Stimulated activated CD8-positive, alpha-beta memory T cell treated with anti-CD3 and anti-CD28 coated beads, Interleukin-7, amount 100 ng/mL, for 1 hour (primary cell): ENCODE measurements at places on chromosomes 3 and 15.
A peak's percentile ranks its signal among the peaks of the same experiment; 100 is the strongest.

DNA sequence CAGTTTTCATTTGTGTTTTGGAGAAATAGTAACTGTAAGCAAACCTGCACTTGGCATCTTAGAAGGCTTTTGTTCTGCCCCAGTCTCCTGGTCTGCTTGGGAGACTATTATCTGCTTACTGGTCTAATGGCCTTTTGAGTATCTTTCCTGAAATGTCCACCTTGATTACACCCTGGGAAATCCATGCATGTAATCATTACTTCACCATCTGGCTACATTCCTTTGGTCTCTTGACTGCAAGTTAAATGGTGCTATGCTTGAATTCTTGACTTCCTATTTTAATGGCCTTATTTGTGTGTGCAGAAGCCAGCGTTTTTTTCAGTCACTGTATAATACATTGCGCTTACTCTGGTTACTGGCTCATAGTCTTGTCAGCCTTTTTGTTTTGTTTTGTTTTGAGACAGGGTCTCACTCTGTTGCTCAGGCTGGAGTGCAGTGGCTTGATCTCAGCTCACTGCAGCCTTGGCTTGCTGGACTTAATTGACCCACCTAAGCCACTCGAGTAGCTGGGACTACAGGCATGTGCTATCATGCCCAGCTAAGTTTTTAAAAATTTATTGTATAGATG, 30.0 kb downstream of the CHD2 start:
- no peak for DNase-seq

- DNase-seq = no peak
These were observed 82.1 kb upstream of the LRRFIP2 start for GRCh38 chr3:37256447-37256846.

DNA sequence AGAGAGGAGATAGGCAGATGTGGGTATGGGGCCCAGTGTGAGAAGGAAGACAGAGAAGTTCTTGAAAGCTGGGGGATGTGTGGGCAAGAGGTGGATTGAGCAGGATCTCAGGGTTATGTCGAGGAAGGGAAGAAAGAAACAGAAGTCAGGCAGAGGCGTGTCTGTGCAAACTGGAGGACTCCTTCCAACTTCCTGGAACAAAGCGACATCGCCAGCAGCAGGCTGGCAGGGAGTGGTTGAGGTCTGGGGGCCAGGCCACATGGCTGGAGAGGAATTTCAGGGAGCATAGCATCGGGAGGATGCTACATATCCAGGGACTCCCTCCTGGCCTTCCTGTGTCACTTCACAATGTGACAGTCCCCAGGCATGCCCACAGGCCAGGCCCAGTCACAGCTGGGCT, 42.9 kb upstream of the MYZAP start:
- DNase-seq = no peak

DNA sequence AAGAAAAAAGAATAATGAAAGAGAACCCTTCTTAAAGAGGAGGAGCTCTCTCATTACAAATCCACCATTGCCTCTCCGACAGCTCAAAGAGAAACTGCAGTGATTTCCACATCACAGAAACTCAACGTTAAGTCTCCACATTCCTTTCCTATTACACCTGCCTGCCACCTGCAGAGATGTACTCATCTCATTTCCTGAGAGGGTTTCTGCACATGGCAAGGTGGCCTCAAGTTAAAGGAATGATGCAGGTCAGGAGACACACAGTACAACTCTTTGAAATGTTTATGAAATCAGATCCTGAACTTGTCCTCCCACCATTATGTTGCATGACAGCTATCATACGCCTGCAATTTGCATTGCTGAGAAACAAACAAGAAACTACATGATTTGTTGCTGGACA, 458.4 kb upstream of the ADAMTS9 start:
- no peak for DNase-seq

- DNase-seq = no peak
These were observed 12.8 kb downstream of the RTP1 start for GRCh38 chr3:187210091-187210490.

GRCh38 chr3:109132801-109133473, 3.6 kb upstream of the C3orf85 start:
- no peak for DNase-seq

DNA sequence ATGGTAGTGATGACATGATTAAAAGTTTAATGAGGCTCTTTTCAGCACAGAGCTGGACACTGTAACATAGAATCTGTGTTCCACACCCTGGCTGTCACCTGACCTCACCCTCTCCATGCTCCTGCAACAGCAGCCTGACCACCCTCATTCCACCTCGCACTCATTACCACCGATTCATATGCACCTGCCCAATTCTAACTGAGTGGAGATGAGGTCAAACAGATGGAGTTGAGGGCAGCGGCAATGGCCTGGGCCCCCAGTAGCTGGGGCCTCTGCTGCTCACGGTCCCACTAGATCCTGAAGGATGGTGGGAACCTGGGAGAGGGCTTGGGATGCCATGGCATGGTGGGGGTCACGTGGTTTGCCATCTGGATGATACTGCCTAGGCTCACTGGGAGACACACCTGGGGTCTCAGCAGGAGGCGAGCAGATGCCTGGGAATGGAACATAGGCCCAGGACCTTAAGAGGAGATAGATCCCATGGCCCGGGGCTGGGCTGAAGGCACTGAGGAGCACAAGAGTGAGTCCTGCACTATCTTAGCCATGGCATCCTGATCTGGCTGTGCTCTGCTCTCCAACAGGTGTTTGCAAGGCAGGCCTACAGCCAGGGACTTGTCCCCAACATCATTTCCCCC, 1.3 kb downstream of the SCN5A start:
- no peak for DNase-seq

- no peak for DNase-seq
These were observed 106.6 kb upstream of the TMC3 start for GRCh38 chr15:81480645-81481053.

DNA sequence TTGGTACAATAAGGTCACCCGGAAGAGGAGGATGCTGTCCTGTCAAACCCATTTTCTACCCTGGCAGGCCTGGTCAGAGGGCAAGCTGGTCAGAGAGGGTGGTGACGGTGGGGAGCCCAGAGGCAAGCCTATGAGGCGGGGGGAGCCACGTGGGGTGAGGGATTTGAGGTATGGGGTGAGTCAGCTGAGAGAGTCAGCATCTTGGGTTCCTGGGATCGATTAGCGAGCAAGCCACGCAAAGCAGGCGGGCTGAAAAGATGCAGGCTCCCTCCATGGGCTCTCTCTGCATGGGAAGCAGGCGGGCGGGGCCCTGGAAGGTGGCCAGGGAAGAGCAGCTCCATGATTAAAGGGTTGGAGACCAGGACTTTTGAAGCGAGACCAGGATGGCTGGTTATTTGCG, 48.1 kb downstream of the MAGEF1 start:
- DNase-seq = no peak

DNA sequence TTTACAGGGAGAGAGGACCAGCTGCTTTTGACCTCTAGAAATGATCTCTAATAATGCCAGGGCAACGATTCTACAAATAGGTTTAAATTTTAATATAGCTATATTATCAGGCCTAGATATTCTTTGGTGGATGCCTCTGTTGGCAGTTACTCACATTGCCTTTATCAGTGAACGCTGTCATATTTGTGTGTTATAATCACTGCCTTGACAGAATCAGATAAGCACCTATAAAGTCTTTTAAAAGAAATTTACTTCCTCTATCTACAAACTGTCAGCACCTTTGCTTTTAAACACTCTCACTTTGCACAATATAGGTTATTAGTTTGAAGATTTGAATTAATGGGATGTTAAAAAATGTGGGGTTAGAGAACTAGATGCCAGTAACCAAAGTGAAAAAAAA, 324.1 kb downstream of the ZIC1 start:
- no peak for DNase-seq

- DNase-seq = no peak
These were observed 339.7 kb downstream of the MECOM start for GRCh38 chr3:169323578-169324451.

DNA sequence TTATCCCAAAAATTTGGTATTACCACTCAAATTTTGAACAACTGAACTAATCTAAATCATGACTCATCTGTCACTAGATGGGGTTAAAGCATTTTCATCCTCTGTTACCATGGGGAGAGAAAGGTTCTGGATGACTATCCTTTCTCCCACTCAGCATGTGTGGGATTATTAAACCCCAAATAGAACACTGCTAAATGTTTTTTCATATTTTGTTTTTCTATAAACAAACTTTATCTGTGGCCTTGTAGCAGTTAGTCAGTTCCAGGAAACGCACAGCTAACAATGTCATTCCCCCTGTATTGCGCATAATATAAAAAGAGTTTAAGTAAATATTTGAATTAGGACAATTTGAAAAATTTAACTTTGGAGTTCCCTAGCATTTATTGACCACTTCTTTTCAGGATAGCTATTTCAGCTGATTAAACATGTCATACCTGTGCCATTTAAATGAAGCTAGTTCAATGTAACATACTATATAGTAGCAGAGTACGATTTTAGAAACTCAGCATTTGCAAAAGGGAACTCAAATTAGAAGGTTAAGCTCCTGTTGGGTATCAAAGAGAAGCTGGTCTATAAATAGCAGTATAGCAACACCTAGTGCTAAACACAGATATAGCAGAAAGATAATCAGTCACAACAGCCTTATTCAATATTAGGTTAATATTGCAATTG, 9.2 kb upstream of the TMEM212 start:
- no peak for DNase-seq

- DNase-seq = no peak
These were observed 278.6 kb downstream of the EDEM1 start for GRCh38 chr3:5466065-5466464.

DNA sequence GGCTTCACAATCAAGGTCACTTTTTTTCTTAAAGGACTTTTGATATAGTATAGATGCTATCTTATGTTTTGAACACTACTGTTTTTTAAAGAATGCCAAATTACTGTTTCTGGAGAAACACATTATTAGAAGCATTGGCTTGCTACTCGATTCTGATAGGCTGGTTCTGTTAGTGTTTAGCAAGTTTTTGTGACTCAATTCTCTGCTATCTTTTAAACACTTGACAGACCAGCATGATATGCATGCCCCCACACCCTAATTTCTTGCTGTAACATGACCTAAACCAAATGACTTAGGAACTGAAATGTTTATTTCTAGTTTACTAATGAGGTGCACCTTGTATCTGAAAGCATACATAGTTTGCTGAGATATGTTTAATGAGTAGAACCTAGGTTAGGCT, 5.5 kb upstream of the IL20RB start:
- DNase-seq = no peak

DNA sequence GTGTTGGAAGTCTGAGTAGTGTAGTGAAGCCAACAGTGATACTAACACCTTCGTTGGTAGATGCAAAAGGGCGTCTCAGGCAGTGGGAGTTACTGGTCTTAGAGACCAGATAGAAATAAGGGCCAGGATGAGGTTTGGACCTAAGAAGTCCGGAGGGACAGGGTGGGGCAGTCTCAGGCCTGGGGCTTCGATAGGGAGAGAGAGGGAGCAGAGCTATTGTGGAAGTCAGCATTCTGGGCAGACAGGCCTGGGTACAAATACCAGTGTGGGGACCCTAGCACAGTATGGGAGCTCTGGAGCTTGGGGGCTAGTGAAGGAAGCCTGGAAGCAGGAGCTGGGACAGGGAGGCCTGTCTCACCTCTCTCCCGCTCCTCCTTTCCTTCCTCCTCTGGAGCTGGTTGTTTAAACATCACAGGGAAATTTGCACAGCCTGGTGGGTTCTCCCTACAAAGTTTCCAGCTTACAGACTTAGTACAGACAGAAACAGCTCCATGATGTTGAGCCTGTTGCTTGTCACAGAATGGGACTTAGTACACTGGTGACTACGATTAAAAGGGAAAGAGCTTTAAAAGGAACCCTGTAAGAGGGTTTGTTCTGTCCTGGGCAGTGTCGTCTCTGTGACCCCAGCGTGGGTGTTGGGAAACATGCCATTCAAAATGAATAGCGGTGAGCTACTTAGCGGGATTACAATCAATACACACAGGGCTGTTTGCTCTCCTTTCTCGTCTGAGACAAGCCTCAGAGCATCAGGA, 76.4 kb upstream of the TNFAIP8L3 start:
- DNase-seq = no peak

- DNase-seq = no peak
These were observed 37.8 kb upstream of the IL20RB start for GRCh38 chr3:136919799-136920580.

GRCh38 chr15:78396976-78397375, 41.0 kb upstream of the IREB2 start:
- no peak for DNase-seq

GRCh38 chr15:69468241-69469121, 15.9 kb downstream of the RPLP1 start:
- DNase-seq = peak; percentile 63

- no peak for DNase-seq
These were observed 89.9 kb upstream of the MITF start for GRCh38 chr3:69649120-69650065.

DNA sequence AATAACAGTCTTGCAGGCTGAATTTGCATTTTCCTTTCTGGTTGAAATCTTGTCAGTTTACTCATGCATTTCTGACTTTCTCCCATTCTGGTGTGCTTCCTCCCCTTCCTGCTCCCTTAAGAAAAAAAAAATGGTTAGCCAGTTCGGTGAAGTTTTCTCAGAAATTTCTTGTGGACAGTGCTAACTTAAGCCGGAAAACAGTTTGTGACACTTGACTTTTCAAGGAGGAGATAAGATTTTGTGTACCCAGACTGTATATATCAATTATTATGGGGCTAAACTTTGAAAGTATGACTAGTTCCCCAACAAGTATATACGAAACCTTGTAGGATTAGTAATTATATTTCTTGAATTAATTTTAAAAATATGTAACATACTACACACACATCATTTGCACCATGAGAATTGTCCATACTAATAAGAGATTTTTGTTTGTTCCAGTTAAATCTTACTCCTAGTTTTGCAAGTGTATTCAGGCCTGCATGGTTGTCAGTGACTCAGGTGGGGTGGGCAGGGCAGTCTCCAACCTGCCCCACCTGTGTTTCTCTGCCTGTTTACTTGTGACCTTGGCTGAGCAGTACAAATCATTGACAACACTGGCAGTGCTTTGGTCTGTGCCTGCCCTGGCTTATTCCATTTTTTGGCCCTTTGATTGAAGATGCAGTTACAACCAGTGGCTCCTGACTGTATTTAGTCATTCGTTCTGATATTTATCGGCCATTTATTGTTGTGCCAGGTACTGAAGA, 19.1 kb downstream of the UBE2E1 start:
- DNase-seq = no peak

DNA sequence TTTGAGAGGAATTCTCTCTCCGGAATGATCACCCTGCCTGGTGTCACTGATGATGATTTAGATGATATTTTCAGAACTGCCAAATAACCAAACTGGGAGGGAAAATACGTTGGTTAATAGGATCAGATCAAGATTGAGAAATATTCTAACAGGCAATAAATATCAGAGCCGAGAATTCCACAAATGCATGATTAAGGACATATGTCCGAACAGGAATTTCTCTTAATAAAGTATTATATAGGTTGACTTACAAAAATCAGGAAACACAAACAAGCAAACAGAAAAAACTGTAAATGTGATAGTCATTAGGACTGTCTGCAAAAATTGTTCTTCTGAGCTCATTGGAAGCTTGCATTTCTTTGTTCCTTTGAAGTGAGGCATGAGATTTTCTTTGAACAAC, 75.1 kb upstream of the PHLDB2 start:
- DNase-seq = no peak

GRCh38 chr15:35963326-35963725, 417.4 kb upstream of the DPH6 start:
- no peak for DNase-seq
